ENCODE measurements at places on chromosomes 12 and 14.

GRCh38 chr12:28440081-28440608 is 249.9 kb downstream of the CCDC91 start:
- no peak for DNase-seq

- no peak for DNase-seq
These were observed 6.5 kb upstream of the AQP2 start for GRCh38 chr12:49944046-49944445.

GRCh38 chr12:99997806-99998205 is 13.1 kb upstream of the ANKS1B start:
- no peak for DNase-seq

DNA sequence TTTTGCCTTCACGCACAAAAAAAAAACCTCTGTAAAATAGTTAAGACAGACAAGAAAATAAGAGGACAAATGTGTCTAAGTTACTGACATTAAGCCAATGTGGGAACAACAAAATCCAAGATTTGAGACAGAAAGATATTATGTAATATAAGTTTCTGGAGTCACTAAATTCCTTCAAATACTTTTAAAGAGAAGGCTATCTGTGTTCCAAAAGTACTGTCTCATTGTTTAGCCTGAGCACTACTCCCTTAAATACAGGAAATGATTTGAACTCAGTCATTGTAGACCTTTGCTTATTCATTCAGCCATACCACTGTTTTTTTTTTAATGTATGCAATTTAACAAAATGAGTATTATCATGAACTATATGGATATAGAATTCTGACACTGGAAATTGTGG is 82.7 kb upstream of the KITLG start:
- DNase-seq: no peak

GRCh38 chr14:61876362-61877034 is 114.3 kb downstream of the SNAPC1 start:
- no peak for DNase-seq

DNA sequence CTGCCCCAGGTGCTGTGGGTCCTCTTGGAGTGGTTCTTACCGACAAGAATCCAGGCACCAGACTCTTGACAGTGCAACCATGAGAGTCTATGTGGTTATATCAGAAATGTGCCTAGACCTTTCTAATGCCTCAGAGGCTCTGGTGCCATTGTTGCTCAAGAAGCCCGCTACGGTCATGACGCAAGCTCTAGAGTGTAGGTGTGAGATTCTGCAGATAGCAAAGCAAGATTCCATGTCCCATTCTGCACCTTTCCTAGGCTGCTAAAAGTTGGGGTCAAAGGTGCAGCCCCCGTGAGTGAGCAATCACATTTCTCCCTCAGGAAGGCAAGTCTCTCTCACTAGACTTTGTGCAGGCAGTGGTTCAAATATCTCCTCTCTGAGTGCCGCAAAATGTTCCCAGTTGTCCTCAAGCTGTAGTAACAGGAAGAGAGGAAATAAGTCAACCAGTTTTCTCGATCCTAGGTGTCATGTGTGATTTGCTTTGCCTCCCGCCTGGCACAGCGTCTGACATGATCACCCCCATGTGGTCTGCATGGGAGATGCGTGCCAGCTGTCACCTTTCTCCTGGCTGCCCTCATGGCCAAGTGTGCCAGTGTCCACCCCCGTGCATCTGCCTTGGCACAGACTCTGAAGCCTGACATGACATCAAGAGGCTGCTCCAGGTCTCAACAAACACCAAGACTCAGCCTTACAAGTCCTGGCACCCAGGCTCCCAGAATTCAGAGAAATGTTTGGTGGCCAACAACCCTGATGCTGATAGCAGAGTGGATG is 122.5 kb upstream of the COCH start:
- DNase-seq: no peak

GRCh38 chr14:83044001-83044400 is 1510.3 kb upstream of the SEL1L start:
- no peak for DNase-seq

- DNase-seq: no peak
These were observed 55.0 kb upstream of the PCED1B start for GRCh38 chr12:47024463-47024862.

DNA sequence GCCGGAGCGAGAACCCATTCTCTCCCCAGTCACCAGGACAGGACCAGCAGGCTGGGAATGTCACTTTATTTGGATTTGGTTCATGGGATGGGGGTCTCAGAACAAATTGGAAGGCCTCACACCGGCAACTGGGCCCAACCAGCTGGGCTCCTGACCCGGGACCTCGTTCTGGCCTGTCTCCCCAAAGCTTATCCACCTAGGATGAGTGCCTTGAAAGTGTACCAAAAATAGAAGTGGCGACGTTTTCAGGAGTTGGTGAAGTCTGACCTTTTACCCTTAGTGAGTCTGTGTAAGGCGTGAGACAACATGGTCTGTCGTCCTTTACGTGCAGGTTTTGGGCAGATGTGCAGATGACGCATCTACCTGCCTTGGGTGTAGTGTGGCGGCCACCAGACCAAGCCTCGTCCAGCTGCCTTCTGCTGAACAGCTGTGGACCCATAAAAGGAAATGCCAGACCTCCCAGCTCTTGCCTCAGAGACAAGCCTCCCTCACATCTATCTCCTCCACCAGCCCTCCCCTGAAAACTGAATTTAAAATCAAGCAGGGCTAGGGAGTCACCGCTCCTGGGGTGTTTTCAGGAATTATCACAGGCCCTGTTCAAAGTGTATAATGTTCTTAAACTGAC is 36.6 kb upstream of the CLMN start:
- no peak for DNase-seq

DNA sequence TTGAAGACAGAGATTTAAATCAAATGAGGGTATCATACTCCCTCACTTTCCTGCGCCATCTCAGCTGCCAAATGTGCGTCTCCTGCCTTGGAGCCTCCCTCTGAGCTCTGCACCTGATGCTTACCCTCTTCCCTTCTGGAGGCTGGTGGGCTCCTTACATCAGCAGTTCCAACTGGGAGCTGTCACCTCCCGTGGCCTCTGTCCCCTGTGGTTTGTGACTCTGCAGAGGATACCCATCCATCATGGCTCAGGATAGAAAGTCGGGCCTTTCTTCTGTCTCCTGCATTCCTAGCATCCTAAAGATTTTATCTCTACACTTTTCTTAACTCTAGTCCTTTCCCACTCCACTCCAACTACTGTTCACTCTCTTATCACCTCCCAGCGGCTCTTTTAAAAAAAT is 570.6 kb downstream of the BCL11B start:
- DNase-seq: no peak

DNA sequence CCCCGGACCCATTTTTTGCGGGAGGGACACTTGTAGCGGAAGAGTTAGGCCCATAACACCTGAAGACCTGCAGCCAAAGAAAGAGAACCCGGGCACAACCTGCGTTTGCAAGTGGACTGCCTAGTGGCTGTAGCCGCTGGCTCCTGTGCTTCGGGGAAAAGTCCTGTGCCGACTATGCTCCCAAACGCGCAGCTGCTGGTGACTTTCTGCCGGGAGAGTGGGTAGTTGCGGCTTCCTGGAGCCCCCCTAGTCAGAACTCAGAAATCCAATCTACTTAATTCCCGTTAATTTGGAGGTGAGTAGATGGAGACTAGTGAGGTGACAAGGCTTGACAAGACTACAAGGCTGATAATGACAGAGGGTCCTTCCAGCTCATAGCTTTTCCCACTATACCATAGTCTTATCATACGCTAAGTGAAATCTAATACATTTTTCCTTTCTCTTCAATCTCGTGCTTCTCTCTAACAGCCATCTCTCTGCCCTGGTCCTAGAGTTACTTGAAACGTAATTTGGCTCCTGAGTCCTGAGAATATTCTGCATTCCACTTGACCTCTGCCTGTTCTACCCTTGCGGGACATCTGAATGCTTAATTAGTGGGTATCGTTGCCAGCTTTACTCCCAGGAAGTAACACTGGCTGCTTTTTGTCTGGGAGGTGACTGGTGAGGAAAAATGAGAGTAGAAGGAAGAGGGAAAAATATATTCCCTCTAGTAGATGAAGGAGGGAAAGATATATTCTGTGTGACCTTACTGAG is 556 bp downstream of the MTHFD1 start:
- no peak for DNase-seq

GRCh38 chr12:54439521-54440255 is 20.6 kb upstream of the ITGA5 start:
- no peak for DNase-seq

DNA sequence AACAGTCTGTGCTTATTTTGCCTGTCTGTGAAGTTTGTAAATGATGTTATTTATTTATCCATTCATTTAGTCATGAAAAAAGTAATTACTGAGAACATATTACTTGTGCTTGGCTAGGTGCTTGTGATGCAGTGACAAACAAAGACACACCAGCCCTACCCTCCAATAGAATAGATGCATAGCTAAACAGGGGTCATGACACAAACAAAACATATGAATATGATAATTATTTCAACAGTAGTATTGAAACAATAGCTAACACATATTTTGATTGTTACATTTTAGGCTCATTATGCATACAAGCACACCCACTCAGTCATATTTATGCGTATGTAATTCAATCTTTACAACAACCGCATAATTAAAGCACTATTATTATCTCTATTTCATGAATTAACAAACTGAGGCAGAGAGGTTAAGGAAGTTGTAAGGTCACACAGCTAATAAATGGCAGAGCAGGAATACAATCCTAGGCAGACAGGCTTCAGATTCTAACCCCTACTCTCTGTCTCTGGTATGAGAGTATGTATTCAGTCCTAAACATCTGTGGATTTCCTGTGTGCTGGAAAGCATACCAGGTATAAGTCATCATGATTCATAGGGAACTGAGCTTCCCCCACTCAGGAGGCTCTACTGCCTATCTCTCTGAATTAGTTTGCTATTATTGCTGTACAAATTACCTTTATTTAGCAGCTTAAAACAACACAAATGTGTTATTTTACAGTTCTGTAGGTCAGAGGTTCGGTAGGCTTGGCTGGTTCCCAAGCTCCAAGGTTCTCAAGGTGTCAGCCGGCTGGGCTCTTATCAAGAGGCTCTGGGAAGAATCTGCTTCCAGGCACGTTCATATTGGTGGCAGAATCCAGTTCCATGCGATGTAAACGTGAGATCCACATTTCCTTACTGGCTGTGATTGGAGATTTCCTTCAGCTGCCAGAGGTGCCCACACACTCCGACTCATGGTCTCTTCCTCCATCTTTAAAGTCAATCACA is 509.4 kb downstream of the GALC start:
- no peak for DNase-seq

- no peak for DNase-seq
These were observed 57.3 kb downstream of the PLEKHG3 start for GRCh38 chr14:64761441-64762043.

- DNase-seq: no peak
These were observed at the start of gene ARHGDIB for GRCh38 chr12:14961466-14962152. ARHGDIB (minus strand) TSS chr12:14961601; CDS start chr12:14950712, 10,889 bp downstream.

DNA sequence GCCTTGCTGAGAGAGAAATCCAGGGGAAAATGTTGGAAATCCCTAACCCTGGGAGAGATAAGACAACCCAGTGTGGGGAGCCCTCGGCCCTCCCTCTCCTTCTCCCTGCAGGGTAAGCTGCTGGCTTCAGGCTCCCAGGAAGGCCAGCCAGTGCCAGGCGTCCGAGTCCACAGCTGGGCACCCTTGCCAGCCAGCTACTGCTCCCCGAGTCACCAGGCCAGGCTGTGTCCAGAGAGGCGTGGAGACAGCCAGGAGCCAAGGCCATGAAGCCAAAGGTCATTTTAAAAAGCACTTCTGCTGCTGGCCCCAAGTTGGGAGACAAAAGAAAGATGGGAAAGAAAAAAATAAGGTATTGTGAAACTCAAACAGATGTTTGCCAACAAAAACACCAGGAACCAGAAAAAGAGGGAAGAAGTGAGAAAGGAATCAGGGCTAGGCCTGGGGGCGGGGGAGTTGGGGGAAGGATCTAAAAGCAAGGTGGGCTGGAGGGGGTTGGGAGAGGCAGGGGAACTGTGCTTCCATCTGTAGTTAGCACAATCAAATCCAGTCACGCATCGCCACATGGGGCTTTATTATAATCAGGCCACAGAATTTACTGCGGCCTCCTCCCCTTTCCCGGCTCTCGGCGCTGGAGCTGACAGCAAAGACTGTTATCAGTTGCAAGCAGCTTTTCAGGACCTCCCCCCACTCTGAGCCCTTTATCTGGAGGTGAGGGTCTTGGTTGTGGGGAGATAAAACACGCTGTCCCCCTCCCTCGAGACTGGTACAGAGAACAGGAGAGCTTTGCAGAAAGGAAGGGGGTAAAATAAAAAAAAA is 33.5 kb downstream of the RBM19 start:
- DNase-seq: no peak

DNA sequence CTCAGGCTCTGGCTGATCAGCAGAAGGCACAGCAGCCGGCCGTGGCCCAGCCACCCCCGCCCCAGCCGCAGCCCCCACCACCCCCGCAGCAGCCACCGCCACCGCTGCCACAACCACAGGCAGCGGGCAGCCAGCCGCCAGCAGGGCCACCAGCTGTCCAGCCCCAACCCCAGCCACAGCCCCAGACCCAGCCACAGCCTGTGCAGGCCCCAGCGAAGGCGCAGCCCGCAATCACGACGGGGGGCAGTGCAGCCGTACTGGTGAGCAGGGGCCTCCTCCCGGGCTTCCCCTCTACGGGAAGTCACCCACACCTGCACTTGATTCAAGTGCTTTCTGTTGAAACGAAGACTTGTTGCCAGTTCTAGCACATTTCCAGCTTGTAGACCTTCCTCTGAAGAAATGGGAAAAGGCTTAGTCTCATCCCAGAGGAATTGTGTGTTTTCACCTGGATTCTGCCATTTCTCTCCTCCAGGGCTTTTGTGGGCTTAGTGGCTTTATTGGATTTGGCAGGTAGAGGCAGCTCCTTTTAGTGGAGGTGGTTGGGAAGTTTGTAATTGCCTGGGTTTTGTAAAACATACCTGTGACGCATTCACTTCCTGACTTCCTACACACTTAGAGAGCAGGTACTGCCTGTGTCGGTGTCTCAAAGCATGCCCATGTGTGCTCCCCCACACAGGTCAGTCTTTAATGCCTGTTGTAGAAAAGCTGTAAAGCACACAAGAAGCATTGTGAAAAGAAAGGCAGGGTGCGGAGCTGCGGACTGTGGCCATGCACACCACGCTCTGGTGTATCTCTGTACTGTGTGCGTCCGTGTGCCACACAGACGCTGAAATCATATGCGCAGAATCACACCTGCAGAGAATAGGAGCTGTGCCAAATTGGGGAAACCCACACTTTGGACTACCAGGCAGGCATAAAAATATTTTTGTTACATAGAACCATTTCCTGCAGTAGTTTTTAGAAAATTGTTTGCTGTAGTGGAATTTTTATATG is 90.5 kb downstream of the DDX51 start:
- no peak for DNase-seq

DNA sequence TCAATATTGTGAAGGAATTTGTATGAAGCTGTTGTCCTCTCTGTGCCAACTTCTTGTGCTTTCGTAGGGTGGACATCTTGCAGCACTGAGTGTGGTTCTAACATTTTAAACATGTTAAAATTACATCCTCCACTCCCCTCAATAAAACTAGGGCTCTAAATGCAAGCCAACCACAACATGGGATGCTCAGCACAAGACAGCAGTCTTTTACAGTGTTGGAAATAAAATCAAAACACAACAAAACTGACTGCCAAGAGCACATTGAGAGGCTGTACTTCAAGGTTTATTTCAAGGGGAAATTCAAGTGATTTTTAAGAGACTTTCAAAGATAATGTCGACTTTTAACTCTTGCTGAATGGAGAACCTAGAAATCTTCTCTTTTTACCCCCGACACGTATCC is 396.9 kb downstream of the TMTC2 start:
- no peak for DNase-seq
